Activated CD4-positive, alpha-beta T cell treated with anti-CD3 and anti-CD28 coated beads, Interleukin-2, amount 50 U/mL, for 48 hours (primary cell): ENCODE measurements at places on chromosomes 12 and 14.

DNA sequence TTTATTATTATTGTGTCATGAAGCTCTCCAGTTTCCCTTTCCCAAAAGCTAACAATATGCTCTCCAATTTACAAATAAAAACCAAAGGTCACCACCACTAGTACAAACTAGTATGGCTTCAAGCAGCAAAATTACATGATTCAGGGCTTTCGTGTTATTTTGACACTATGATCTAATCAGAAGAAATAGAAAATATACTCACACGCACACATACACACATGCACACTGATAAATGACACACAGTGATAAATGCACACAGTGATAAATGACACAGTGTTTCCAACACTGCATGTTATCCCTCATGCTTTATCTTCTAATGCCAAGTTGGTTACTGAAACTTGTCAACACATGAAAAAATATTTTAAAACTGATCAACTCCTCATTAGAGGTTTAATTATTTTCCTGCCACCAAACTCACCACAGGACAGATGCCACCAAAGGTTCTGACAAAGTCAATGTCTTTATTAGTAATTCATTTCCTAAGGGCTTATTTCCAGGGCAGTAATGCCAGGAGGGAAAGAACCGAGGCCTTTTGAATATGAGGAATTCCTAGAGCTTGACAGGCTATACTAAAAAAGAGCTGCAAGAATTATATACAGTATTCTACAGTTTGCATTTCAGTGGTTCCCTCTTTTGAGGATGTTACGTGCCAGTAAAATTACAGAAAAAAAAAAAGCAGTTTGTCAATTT is 82.4 kb downstream of the PPP2R5E start:
- no peak for DNase-seq

- DNase-seq, result no peak
Measured at GRCh38 chr12:89239534-89239933, 112.8 kb downstream of the DUSP6 start.

- DNase-seq, result no peak
Measured at GRCh38 chr12:132603240-132604150, 6.9 kb downstream of the LRCOL1 start.

DNA sequence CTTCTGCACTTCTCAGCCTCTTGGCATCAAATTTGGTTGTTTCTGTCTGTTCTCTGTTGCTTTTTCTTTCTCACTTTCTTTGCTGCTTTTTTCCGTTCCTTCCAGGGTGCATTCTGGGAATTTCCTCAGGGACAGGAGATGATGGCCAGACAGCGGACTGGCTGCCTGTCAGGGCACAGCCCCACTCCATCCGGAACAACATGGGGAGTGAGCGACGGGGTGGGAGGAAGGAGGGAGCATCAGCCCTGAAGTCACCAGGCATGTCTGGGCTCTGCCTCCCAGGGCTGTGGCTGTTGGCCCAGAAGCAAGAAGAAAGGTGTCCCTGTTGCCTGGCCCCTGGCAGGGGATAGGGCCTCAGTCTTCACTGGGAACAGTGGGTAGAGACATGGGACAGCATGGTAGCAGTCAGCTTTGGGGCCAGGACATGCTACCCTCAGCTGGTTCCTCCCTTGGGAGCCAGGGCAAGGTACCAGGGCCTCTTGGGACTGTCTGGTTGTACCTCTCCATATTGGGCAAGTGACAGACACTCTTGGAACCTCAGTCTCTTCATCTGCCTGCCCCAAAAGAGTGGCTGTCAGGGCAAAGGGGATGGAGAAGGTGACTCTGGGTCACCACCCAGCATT is 8.6 kb downstream of the PGF start:
- DNase-seq, result no peak

- no peak for DNase-seq
Measured at GRCh38 chr14:91009501-91010152, 50.8 kb downstream of the RPS6KA5 start.

GRCh38 chr12:120468821-120469449 is 613 bp downstream of the SRSF9 start:
- DNase-seq, result peak; percentile 25

- DNase-seq, result no peak
Measured at GRCh38 chr12:66942741-66943465, 264.0 kb upstream of the GRIP1 start.

- no peak for DNase-seq
Measured at GRCh38 chr12:111764120-111764821, 2.5 kb upstream of the ALDH2 start.

GRCh38 chr12:1877169-1877878 is 41.1 kb downstream of the CACNA2D4 start:
- DNase-seq, result no peak

- DNase-seq, result no peak
Measured at GRCh38 chr14:106346534-106347290, 820.3 kb downstream of the TMEM121 start.

DNA sequence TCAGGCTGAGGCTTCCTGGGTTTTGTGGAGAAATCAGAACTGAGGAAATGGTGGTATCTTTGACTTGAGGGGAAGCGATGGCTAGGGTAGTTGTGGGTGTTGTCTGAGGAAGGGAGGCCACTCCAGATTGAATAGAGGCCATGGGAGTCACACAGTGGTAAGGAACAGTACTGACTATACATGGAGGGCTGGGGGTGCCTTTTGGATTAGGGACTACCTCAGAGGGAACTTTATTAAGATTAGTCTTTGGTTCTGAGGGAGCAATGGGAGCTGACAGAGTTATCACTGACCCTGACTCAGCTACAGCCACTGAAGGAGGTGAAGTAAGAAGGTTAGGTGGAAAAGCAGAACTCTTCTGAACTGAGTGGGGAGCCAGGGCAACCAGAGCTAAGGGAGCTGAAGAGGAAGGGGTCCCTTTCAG is 4.4 kb downstream of the NACA start:
- DNase-seq, result no peak

- DNase-seq, result no peak
Measured at GRCh38 chr14:101820283-101820798, 58.8 kb downstream of the PPP2R5C start.

GRCh38 chr14:92426237-92426636 is 87.3 kb upstream of the RIN3 start:
- no peak for DNase-seq

DNA sequence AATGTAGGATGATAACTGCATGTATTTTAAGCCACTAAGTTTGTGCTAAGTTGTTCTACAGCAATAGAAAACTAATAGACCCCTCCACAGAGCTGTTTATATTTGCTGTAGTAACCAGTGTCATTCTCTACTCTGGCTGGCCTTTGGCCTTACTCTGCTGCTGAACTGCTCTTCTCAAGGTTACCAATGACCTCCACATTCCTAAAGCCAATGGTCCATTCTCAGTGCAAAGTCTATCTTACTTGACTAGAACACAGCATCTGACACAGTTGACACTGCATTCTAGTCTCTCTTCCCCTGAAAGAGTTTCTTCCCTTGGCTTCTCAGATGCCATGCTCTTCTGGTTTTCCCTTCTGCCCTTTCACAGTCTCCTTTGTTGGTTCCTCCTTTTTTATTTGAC is 154.8 kb upstream of the CRY1 start:
- no peak for DNase-seq

DNA sequence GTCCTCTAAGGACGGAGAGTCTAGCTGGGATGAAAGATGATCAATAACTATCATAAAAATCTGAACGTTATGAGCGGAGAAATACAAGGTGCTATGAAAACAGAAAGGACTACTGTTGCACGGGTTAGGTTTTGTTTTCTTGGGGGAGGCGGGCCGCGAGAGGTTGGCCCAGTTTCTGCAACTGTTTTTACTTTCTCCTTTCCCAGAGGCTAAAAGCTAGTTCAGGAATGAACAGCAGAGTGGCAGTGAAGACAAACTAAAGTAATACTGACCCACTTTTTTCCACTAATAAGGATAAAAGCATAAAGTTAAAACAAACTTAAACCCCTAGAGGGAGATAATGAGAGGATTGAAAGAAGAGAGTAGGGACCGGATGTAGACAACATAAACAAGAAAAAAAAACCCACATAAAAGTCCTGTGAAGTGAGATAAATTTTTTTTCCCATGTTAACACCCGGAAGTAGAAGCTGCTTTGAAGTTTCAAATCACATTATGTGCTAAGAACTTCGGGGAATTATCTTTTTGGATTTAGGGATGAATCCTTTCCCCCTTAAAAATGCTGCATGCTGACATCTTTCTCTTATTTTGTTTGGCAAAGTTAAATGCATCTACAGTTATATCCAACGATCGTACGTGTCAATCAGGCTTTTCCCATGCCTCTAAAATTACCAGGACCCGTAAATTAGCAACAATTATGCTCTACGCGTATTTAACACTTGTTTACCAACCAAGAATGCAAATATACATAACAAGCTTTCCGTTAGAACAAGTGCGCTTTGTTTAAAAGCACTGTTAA is 1.0 kb upstream of the CDK17 start:
- DNase-seq, result peak; percentile 51

DNA sequence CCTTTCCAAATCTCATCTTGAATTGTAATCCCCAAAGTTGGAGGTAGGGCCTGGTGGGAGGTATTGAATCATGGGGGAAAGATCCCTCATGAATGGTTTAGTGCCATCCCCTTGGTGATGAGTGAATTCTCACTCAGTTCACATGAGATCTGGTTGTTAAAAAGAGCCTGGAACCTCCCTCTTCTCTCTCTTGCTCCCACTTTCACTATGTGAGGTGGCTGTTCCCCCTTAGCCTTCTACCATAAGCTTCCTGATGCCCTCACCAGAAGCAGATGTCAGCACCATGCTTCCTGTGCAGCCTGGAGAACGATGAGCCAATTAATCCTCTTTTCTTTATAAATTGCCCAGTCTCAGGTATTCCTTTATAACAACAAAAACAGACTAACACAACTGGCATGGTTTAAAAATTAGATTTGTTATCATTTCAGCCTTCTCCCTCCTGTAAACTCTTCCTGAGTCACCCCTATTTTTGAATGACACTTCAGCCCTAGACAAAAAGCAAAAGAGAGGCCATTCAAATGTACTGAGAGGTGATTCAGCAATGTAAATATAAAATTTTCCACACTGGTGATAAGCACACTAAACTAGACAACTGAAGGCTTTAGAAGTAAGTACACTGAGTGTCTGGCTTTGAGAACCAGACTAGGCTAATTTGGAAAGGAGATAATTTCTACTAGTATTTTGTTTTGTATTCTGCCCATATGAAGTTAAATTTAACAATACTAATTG is 212.1 kb upstream of the ABCD2 start:
- DNase-seq, result no peak

DNA sequence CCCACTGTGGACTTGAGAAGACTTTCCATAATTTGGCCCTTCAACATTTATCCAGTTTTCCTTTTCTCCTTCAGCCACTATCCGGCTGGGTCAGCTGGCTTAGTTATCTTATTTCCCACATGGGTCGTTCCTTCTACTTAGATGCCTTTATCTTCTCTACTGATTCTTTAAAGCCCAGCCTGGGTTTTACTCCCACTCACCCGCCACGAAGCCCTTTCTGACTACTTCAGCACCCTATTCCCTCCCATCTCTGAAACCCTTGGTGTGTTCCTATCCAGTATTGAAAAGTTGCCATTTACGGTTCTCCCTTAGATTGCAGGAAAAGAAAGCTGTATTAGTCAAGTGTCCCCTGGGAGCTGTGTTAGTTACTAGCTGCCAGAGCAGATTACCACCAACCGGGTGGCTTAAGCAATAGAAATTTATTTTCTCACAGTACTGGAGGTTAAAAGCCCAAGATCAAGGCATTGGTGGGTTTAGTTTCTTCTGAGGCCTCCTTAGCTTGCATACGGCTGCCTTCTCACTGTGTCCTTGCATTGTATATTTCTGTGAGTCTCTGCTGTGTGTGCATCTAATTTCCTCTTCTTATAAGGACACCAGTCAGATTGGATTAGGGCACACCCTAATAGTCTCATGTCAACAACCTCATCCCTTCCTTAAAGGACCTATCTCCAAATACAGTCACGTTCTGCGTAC is 105.5 kb downstream of the GPATCH2L start:
- no peak for DNase-seq
